EH (cell line): ENCODE measurements at places on chromosomes 5 and 9.

DNA sequence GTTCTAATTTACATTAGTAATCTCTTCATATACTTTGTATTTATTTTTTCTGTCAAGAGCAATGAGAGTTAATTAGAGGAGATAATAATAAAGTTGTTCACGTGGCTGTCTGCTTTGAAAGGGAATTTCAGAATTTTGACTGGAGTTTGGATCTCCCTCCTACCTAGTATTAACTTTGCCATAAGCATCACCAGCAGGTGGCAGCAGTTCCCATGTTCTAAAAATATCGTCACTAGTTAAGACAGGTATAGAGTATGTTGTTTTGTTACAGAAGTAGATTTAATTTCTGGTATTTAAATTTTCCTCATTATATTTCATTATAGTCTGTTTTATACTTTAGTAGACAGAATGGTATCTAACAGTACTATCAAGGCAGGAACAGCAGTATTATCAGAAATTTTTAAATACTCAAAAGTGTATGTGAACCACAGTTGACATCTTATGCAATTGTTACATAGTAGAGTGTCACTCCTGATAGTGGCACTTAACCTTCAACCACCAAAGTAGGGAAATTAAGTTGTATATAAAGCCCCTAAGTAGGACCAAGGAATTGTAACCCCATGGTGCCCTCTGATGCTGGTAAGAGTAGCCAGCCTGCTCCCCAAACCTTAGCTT, 20.4 kb downstream of the GNPDA1 start:
- peak; percentile 67 for DNase-seq

GRCh38 chr9:82332018-82332773, 343.6 kb downstream of the SPATA31D1 start:
- peak; percentile 92 for DNase-seq

GRCh38 chr9:91416096-91416712, 7.4 kb downstream of the NFIL3 start:
- peak; percentile 67 for DNase-seq

GRCh38 chr5:60803712-60804111, 40.4 kb downstream of the ELOVL7 start:
- no peak for DNase-seq

DNA sequence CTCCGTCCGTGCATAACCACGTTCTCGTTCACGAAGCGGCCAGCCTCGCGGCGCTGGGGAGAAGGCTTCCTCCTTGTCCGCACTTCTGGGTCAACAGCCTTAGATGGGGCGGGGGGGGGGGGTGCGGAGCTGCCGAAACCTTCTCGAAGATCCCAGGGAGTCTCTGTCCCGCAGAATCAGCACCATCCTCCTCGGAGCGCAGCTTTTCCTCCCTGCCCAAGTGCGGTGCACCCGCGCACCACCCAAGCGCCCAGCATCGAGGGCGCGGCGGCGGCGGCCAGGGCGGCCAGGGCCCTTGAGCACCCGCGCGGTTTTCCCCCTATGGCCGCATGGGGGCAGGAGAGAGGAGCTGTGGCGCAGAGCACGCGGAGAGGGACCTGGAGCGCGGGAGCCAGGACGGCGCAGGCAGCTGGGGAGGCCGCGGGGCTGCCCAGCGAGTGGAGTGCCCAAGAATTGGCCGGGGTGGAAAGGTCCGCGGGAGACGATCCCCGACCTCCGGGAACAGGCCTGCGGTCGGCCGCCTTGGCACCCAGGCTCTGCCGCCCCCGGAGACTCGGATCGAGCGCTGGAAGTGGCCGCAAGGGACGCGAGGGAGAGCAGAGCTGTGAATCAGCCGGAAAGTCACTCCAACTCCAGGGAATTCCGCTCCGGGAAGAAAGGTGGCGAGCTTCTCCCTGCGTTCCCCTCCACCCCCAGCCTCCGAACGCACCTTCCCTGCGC, 43.1 kb downstream of the TMEM174 start:
- peak; percentile 82 for DNase-seq

- no peak for DNase-seq
Observed at GRCh38 chr9:131892902-131893500, 153.1 kb upstream of the RAPGEF1 start.

DNA sequence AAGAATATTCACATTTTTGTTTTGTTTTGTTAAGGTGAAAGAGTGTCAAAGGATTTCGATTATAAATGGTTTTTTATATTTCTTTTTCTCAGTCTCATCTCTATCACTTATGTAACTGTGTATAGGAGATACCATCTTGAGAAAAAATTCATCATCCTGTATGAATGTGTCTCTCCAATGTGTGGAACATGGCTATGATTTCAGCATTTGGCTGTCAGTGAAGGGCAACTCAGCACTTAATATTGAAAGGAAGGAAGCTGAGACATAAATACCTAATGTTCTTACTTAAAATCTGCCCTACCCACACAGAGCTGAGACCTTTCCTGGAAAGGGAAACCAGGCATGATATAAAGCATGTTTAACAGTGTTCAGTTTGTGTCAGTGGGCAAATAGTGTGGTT, 474.2 kb upstream of the RIOK2 start:
- no peak for DNase-seq

- DNase-seq = no peak
Observed at GRCh38 chr9:136160381-136160841, 41.7 kb upstream of the TMEM250 start.

GRCh38 chr9:133430244-133430643, 8.1 kb downstream of the ADAMTS13 start:
- no peak for DNase-seq

- no peak for DNase-seq
Observed at GRCh38 chr9:38118862-38119438, 49.9 kb upstream of the SHB start.

GRCh38 chr9:80806671-80807070, 882.7 kb downstream of the TLE1 start:
- DNase-seq = no peak

DNA sequence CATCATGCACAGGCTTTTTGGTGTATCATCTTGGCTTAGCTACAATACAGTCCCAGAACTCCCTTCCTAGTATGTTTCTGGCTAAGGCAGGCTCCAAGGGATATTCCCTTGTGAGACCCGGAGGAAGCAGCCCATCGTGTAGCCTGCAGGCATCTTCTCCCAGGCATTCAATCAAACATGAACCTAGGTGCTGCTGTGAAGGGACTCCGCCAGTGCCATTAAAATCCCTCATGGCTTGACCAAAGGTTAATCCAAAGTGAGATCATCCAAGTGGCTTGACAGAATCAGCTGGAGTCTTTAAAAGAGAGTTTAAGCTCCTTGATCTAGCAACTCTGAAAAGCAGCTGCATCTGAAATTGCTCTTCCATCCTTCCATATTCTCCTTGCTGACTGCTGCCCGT, 333.9 kb downstream of the DIRAS2 start:
- no peak for DNase-seq

GRCh38 chr9:38358390-38359296, 33.9 kb upstream of the ALDH1B1 start:
- peak; percentile 51 for DNase-seq

DNA sequence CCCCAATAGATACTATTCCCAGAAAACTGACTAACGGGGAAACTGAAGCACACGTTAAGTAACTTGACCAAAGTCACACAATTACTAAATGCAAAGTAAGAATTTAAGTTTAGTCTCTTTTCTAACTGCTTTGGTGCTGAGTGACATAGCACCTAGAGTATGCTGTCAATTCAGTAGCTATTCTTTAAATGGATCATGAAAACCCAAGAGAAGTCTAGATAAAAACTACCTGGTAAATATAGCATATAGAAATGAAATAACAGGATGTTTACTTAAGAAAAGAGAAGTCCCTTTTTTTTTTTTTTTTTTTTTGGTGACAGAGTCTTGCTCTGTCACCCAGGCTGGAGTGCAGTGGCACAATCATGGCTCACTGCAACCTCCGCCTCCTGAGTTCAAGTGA, 129.2 kb downstream of the PDE4D start:
- no peak for DNase-seq

DNA sequence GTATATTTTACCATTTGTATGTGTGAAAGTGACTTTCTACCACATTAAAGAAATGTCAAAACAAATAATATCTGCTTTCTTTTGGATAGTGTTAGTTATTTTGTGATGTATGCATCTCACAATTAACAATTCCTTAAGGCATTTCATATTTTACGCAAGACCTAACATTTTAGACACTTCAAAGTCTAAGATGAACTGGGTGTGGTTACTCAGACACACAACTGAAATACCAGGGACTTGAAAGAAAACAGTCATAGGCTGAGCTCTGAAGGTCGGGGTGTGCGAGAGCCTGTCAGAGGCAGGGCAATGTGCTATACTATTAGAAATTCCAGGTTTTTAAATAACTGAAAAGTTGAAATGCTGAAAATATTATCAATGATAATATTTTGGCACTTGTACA, 44.5 kb upstream of the ZNF622 start:
- DNase-seq = no peak

- no peak for DNase-seq
Observed at GRCh38 chr5:177355868-177356168, 1.9 kb upstream of the RGS14 start.

DNA sequence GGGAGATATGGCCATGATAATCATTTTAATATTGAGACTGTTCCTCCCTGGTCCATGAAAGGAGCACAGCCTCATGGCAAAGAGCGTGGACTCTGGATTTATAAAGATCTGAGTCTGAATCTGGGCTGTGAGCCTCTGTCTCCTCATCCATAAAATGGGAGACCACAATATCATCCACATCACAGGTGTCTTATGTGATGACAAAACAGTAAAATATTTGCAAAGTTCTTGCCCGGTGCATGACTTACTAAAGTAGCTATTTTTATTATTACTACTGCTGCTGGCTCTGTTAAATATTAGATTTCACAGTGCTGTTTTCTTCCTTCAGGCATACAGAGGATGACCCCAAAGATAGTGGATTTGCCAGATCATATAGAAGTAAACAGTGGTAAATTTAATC, 74.1 kb downstream of the TEK start:
- no peak for DNase-seq

DNA sequence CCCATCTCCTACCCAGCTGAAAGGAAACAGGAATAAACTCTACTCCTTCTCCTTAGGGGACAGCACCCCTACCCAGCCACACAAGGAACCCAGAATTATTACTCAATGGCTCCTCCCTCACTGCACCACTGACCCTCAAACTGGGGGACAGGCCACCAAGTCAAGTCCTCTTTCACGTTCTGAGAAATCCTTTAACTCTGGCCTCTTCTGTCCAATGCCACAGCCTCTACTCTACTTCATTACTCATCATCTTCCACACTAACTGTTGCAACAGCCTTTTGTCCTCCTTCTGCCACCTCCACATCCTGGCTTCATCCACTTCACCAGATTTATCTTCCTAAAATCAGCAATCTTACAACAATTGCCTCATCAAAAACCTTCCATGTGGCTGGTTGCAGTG, 6.8 kb downstream of the TTC39B start:
- DNase-seq = peak; percentile 25

GRCh38 chr5:38825494-38825893, 20.3 kb upstream of the OSMR start:
- peak; percentile 56 for DNase-seq

GRCh38 chr5:176803068-176803942, 7.1 kb upstream of the UNC5A start:
- no peak for DNase-seq

DNA sequence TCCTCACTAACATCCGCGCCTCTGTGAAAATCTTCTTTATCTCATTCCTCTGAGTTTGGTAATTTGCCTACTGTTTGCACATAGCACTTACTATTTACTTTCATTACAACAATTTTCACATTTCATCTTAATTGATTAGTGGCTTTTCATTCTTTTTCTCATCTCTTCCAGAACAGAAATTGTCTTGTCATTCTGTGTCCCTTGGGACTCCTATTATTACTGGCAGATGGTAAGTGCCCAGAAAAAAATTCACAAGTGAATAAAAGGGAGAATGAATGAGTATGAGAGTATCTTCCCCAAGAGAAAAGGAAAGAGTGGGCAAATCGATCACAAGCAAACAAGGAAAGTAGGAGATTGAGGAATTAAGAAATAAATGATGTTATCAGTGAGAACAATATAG, 876.1 kb downstream of the TLE4 start:
- no peak for DNase-seq

- no peak for DNase-seq
Observed at GRCh38 chr5:109805472-109805871, 115.7 kb downstream of the MAN2A1 start.

- DNase-seq = no peak
Observed at GRCh38 chr5:161513942-161514341, 32.6 kb downstream of the GABRB2 start.

GRCh38 chr5:39780347-39780746, 355.6 kb upstream of the DAB2 start:
- DNase-seq = peak; percentile 71

DNA sequence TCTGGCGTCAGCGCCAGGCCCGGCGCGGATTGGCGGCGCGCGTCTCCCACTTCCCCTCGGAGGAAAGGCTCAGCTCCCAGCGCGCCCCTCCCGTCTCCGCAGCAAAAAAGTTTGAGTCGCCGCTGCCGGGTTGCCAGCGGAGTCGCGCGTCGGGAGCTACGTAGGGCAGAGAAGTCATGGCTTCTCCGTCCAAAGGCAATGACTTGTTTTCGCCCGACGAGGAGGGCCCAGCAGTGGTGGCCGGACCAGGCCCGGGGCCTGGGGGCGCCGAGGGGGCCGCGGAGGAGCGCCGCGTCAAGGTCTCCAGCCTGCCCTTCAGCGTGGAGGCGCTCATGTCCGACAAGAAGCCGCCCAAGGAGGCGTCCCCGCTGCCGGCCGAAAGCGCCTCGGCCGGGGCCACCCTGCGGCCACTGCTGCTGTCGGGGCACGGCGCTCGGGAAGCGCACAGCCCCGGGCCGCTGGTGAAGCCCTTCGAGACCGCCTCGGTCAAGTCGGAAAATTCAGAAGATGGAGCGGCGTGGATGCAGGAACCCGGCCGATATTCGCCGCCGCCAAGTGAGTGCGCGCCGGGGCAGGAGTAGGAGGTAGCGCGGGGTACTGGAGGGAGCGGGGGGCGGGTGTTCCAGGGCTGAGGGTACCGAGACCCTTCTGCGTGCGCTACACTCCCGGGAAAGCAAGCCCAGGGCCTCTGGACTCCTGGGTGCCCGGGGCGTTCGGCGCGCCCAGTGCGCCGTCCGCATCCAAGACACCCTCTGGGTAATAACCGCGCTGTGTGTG, at the start of gene MSX2:
TSS of gene MSX2 (plus strand) at position 99 of the 777 bp plus-strand sequence. CDS start at position 177, 78 bp downstream.
- peak; percentile 90 for DNase-seq

- DNase-seq = no peak
Observed at GRCh38 chr9:90943341-90943740, 141.7 kb downstream of the SYK start.

DNA sequence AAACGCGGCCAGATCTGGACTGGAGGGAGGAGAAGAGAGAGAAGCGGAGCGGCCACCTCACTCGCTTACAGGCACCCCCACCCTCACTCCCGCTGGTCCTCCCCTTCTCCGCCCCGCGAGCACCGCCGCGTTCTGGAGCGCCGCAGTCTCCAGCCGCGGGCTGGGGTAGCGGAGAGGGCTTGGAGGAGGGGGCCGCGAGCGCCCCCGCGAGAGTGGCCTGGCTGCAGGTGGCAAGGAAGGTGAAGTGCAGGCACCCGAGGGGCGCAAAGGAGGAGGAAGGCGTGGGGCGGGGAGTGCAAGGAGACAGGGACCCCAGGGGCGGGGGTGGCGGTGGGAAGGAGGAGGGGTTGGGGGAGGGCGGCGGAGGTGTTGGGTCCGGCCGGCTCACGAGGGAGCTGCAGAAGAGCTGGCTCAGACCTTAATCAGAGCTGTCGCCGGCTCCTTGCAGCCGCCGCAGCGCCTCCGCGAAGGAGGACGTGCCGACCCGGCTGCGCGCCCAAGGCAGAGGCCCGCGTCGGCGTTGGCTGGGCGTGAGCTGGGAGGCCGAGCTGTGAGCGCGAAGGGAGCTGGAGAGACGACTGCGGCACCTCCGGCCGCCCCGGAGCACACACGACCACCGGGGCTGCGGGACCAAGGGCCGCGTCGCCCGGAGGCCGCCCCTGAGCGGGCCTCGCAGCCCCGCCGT, at the start of gene DMRT3:
TSS of gene DMRT3 (plus strand) at position 398 of the 685 bp plus-strand sequence. CDS start 347 bp downstream, outside the sequence.
- no peak for DNase-seq
